HL-60 (cell line): ENCODE measurements at places on chromosomes 6 and 20.

GRCh38 chr6:74448850-74449249, 752.8 kb downstream of the CD109 start:
- no peak for DNase-seq

GRCh38 chr20:58065508-58066361, 162.7 kb downstream of the ANKRD60 start:
- no peak for DNase-seq

- DNase-seq, result no peak
These were observed 30.8 kb upstream of the SYNCRIP start for GRCh38 chr6:85673198-85674139.

DNA sequence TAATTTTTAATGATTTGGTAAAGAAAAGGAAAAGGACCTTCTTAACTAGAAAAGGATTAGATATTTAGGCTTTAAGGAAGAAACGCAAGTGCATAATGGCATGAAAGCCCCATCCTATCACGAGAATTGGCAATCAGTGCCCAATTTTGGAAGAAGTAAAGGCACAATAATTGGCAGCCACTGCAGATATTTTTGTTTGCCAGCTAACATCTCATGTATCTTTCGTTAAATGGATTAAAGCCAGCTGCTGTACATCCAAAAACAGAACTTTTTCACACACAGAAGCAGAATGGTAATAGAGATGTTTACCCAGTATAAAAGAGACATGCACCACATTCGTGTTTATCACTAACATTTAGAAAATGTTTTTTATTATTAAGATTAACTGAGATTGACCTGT, 180.3 kb downstream of the C6orf118 start:
- no peak for DNase-seq

- DNase-seq, result peak; percentile 78
These were observed 671 bp downstream of the TAPBP start for GRCh38 chr6:33313105-33313708.

DNA sequence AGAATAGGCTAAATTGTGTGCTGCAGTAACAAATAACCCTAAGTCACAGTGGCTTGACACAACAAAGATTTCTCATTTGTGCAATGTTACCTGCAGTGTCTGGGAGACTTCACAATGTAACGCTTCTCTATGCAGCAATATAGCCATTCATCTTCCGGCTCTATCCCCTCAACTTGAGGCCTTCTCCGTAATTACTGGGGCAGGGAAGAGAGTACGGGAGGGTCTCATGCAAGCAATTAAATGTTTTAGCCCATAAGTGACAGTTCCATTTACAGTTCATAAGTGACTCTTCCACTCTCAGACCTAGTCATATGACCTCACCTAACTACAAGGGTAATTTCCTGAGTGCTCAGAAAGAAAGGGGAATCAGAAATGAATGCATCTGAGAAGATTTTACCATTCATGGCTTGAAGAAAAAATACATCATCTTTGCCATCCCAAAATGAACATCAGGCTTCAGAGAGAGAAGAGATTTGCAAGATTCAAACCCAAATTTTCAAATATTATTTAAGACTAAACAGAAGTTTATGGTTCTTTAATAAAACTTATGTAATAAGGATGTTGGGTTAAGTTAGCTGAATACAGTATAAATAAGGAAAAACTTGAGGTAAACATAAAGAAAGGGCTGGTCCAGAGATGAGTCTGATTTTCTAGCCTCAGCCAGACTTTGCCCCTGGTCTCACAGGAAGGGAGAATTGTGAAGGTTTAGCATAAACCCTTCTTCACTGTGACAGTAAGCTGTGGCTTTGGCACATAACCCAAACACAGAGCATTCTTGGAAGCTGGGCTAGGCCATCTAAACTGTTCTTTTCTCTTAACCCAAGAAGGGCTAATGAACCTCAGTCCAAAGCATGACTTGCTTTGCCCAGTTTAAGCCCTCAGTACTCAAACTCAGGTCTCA, 13.3 kb downstream of the GPR6 start:
- no peak for DNase-seq
